ENCODE measurements at places on chromosomes 4 and X.
A peak's percentile ranks its signal among the peaks of the same experiment; 100 is the strongest.

GRCh38 chr4:27066591-27066990, 205.9 kb downstream of the STIM2 start:
- no peak for DNase-seq

DNA sequence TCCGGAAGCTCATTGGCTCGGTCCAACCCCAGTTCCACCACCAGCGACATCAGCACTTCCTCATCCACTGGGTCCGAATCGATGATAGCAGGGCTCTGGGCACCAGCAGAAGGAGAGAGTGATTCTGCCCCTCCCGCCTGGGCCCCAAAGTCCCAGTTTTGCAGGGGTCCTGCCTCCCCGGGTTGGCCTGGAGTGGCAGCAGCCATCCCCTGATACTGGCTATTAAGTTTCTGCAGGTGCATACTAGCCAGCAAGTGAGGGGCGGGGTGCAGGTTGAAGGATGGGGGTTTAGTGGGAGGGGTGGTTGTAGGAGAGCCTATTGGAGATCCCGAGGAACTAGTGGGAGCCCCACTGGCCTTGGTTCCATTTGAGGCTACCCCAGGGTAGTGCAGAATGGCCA, 3.9 kb downstream of the CITED1 start:
- no peak for DNase-seq

DNA sequence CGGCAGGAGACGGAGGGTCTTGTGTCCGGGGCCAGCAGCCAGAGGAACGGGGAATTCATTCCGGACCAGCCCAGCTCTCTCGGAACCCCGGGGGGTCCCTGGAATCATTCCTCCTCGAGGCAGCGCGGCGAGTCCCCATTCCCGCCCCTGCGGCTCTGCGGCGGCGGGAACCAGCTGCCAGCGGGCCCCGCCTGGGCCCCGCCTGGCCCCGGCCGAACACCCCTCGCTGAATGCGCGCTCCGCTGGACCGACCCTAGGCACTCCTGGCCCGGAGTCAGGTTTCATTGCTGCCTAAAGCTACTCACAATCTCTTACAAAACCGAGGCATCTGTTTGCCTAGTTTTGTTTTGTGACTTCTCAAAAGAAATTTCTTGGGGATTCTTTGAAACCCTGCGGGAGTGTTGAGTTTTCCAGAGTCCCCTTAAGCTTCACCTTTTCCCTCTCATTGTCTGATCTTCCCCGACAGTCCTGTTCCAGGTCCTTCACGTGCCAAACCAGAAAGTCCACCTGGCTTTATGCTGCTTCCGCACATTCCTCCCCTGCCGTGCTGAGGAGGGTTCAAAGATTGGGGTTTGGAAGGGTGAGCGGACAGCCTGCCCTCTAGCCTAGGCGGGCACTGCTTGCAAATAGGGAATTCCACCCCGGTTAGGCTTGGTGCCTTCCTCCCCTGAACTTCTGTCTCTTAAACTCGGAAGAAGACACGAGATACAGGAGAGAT, 789 bp downstream of the ARHGAP10 start:
- DNase-seq = no peak

DNA sequence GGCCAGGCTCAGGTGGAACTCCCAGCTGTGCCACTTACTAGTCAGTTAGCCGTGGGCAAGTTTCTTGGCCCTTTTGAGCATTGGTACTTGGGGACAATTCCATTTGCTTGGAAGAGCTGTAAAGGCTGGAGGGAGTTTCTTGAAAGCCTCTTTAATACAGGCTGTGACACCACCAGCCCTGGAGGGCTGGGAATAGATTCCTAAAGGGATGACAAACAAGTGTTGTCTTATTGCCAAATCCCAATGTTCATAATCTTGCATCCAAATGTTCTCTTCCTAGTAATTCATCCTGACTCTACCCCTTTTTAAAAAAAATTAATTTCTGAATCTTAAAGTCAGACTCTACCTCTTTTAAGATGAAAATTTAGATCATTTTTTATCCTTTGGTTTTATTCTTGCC, 14.6 kb upstream of the MED28 start:
- no peak for DNase-seq

DNA sequence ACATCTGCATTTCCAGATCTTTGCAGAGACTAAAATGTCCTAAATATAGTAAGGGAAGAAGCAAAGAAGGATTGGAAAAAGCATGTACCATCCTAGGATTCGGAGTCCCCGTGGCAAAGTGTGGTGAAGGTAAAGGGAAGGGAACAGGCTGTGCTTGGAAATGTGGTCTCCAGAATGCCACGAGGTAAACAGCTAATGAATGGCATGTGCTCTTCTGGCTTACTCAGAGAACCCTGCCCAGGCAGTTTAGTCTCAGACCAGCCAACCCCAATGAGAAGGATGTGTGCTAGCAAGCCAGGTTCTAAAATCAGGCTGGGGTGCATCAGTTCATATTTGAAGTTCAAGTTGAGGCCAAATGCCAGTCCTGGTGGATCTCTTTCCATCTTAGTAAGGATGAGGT, 113.1 kb downstream of the RS1 start:
- no peak for DNase-seq

DNA sequence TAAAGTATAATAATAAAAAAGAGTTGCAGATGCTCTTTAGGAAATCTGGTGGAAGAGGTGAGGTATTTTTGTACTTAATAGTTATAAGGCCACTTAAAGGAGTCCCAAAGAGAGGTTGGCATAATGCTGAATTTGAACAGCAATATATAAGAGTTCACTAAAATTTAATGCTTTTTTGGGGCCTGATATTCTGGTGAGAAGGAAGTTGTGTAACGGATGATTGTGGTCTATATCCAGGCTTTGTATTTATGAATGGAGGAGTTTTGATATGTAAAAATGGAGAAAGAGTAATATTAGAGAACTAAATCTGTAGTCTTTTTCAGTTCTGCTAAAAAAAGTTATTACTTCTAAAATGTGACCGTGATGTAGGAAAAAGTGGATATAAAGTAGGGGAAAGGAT, 20.4 kb downstream of the BMP2K start:
- DNase-seq = no peak

GRCh38 chr4:152138451-152138850, 377.6 kb upstream of the GATB start:
- no peak for DNase-seq

DNA sequence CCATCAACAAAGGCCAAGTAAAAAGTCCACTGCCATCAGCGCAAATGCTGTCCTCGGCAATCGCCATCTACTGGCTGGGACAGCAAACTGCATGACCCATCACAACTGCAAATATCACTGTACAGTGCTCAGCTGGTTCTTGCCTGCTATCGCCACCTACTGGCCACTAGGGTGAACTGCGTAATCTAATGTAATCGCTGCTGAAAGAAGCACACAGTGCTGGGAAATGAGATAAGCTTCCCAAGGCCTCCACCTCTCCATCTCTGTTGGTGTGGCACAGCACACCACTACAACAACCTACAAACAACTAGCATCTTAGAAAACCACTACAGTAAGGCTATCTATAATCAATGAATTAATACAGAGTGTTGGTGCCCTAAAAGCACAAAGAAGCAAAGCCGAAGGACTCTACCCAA, 298.3 kb downstream of the TEX13A start:
- DNase-seq = peak; percentile 62

- DNase-seq = no peak
These were observed 34.4 kb upstream of the EFNB1 start for GRCh38 chrX:68794461-68794860.

GRCh38 chr4:95204267-95204844, 344.4 kb downstream of the UNC5C start:
- DNase-seq = no peak

DNA sequence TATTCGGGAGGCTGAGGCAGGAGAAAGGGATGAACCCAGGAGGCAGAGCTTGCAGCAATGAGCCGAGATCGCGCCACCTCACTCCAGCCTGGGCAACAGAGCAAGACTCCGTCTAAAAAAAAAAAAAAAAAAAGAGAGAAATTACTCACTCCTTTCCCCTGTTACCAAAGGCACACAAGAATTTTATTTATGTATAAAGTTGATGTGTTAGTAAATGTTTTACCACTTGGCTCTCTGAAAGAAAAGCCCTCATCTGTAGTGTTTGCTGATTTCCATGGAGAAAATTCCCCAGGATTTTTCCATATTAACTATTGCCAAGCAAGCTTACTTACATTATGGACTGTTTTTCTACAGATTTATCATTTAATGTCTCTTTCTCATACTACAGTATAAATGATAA, 142.1 kb upstream of the PABPC4L start:
- DNase-seq = no peak

DNA sequence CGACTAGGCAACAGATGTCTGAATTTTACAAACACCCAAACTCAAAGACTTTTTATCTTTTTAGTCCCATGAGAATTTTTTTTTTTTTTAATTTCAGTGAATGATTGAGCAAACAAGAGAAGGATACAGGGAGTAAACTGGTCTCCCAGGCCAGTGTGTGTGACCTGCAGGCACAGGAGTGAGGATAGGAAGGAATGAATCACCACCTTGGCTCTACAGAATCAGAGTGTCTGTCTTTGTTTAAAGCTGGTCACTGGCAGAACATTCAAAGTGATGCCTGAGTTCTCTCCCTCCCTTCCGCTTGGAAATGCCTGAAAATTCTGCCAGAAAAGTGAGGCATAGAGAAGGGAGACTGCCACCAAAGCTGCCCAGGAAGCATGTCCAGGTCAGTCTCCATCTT, 69.5 kb downstream of the PARM1 start:
- DNase-seq = no peak

GRCh38 chr4:120658772-120659171, 263.8 kb downstream of the PRDM5 start:
- DNase-seq = no peak

GRCh38 chr4:9996319-9997110, 24.8 kb downstream of the SLC2A9 start:
- DNase-seq = no peak

GRCh38 chrX:16914058-16914457, 32.4 kb upstream of the REPS2 start:
- no peak for DNase-seq

DNA sequence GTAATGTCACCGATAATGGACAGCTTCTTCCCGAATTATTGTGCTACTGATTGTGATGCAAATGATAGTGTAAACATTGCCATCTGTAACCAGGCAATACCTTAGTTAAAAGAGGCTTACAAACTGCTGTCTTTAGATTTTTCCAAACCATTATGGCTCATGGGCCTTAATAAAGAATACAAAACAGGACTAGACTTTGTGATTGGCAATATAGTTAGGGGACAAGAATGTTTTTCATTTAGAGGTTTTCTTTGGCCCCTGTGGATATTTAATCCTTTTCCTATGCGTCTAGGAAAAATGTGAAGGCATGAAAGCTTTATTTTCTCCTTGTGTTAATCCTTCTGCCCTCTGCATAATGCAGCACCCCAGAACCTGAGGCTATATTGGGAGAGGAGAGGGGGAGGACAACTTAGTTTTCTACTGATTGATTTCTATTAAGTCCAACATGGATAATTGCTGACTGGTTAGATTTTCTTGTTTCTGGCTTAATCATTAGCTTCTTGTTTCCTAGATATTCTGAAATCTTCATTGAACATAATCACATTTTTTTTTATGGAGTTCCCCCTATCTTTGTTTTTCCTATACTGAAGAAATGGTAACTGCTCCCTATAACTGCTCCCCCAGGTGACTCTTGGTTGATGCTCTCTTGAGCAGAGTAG, 1.9 kb downstream of the PRPS1 start:
- DNase-seq = no peak

DNA sequence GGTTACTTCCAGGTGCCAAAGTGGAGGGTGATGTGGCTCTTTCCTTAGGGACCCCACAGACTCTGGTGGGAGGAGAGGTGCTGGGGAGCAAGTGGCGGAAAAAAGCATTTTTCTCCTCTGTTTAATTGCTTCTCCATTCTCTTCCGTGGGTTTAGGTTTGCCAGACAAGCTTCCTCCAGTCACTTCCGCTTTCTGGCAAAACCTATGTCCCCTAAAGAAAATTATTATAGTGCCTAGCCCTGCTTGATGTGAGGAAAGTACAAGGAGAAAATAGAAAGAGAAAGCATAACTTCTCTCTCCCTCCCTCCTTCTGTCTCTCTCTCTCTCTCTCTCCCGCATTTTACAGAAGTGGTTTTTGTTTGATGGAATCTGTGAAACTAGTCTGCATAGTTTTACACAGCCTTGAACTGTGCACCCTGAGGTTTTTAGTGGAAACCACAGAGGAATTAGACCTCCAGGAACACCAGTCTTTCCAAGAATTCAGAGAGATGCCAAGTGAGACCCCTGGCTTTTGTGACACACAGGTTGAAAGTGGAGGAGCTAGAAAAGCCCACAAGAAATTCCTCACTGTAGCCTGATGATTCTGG, 231.1 kb upstream of the ANXA3 start:
- DNase-seq = no peak

DNA sequence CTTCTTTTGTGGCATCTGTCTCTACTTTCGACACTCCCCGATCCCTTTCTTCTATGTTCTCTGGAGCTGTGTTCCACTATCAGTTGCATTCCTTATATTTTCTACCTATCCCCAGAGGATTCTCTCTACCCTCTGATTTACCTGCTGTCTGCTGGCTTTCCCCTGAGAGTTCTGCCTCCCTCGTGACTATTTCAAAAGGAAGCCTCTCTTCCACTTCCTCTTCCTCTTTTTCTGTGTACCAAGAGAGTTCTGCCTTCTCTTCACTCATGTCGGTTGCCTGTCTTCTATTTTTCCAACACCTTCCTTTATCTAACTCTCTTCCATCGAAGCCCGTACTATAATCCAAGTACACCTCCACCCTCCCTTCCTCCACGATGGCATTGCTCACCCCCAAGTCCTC, 631.7 kb downstream of the SMARCA1 start:
- no peak for DNase-seq

GRCh38 chr4:56164907-56165306, 216.2 kb downstream of the CEP135 start:
- no peak for DNase-seq

- DNase-seq = no peak
These were observed 614.6 kb upstream of the SMIM31 start for GRCh38 chr4:164139291-164139690.

DNA sequence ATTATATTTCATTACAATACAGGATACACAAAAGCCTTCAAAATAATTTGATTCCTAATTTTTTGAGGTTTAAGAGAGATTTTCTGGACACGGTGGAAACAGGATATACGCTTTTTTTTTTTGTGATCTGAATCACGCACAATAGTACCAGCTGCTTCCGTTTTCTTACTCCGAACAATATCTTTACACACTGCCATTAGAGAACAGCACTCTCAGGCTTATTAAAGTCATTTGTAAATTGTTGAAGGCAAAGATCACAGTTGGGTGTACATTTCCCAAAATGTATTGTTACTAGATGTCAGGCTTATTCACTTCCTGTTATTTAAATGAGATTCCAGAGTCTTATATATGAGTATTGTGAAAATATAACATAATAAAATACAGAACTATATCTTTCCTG, 71.5 kb downstream of the TMEM47 start:
- no peak for DNase-seq

- DNase-seq = no peak
These were observed 167.5 kb upstream of the DGKK start for GRCh38 chrX:50638123-50638522.

- DNase-seq = no peak
These were observed 209.9 kb downstream of the CPE start for GRCh38 chr4:165588534-165589315.

DNA sequence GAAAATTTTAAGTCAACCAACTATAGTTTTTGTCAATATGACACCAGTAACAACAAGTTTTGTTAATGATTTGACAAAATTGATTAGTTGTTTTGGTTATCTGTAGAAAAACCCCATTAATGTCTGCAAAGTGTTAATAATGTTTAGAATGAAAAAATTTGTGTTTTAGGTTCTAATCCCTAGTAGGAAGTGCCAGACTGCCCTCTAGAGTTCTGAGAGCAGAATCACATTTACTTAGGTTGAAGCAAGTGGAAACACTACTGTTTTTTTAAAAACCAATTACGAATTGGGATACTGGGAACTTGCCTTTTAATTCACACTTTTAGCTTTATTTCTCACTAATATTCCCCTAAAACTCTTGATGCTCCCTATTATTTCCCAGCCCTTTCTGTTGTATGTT, 101.1 kb upstream of the CYLC1 start:
- no peak for DNase-seq
